Large intestine (tissue), 12 donors: ENCODE measurements at places on chromosomes 13 and 19. TPM values are rescaled to one million over a fixed set of nuclear protein-coding genes. Genes with fewer than 3 reads are reported as not detected.

- no peak for DNase-seq
Measured at GRCh38 chr19:9309974-9310446, 372 bp upstream of the ZNF699 start.

GRCh38 chr19:6668691-6669090 is 1.3 kb downstream of the TNFSF14 start:
- no peak for DNase-seq

The JAK3 gene
- 9.9 TPM for polyA plus RNA-seq

The CCL25 gene
- 1,345 TPM for polyA plus RNA-seq

The RPS15 gene
- polyA plus RNA-seq, result 1,404 TPM
